ENCODE measurements at places on chromosomes 7 and 10.

DNA sequence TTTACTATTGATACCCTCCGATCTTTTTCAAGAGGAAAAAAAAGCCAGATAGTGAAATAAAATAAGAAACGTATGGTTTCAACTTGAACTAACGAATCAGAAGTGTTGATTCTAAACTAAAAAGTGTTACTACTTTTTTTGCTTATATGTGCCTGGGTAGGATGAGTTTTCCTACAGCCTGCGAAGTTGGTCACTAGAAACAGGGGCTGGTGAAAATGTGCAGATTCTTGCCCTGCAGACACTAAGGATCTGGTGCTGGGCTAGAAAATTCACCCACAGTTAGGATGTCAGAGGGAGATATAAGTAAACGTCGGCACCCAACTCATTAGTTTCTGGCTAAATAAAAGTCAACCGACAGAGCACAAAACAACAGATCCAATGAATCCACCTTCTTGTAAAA is 298.7 kb upstream of the NFE2L3 start:
- DNase-seq, result no peak

- DNase-seq, result no peak
Observed at GRCh38 chr7:28988810-28989209, 30.7 kb upstream of the TRIL start.

DNA sequence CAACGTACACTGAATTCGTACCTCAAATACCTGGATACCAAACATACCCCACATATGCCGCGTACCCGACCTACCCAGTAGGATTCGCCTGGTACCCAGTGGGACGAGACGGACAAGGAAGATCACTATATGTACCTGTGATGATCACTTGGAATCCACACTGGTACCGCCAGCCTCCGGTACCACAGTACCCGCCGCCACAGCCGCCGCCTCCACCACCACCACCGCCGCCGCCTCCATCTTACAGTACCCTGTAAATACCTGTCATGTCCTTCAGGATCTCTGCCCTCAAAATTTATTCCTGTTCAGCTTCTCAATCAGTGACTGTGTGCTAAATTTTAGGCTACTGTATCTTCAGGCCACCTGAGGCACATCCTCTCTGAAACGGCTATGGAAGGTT is 9.5 kb upstream of the SGCE start:
- DNase-seq, result no peak

GRCh38 chr10:50432211-50433009 is 181.1 kb upstream of the ASAH2 start:
- no peak for DNase-seq

- no peak for DNase-seq
Observed at GRCh38 chr7:129512192-129512591, 9.9 kb downstream of the SMKR1 start.

Measured in stimulated activated CD4-positive, alpha-beta T cell treated with anti-CD3 and anti-CD28 coated beads, TNF-alpha, amount 100 ng/mL, for 48 hours (primary cell).